ENCODE measurements at places on chromosomes 1 and 21.

DNA sequence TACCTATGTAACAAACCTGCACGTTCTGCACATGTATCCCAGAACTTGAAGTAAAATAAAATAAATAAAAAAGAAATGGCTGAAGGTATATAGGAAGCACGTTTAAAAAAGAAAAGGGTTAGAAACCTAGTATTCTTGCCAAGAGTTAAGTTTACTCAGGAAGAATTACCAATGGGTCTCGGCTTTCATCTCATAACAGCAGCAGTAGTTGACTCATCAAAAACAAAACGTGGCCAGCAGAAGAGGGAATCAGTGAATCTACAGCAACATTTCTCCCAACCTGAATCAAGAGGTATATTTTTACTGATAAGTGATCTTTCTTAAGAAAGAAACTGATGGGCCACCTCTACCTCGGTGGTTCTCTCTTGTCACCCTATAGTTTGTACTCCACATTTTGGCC lies 340.3 kb downstream of the BRINP2 start:
- no peak for DNase-seq

DNA sequence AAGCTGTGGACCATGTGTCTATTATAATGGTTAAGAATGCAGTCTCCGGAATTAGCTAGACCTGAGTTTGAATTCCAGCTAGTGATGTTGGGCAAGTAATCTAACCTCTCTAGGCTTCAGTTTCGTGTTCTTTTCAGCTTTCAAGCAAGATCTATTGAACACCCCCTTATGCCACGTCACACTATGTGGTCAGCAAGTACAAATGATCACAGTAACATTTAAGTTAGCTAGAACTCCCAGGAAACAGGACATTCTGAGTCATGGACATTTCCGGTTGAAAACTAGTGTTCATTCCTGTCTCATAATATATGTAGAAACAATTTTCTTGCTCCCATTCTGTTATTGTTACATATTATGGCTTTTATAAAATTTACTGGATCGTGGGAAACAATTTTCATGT lies 34.0 kb upstream of the NHLH2 start:
- no peak for DNase-seq

DNA sequence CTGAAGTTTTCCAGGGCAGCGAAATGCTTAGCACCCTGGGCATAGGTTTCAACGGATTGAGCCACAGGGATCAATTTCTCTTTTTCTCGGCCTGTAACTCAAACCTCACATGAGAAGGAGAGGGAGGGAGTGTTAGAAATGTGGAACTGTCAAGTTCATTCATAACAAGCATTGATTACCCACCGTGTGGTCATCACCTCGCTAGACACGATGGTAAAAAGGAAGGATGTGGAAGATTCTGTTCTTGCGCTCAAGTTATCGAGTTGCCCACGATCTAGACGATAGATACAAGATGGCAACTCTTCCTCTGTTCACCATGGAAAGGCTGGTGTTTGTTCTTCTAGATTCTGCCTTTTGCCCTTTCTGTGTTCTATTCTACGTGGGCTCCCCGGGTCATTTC lies 4.0 kb upstream of the RCAN3 start:
- DNase-seq: no peak

DNA sequence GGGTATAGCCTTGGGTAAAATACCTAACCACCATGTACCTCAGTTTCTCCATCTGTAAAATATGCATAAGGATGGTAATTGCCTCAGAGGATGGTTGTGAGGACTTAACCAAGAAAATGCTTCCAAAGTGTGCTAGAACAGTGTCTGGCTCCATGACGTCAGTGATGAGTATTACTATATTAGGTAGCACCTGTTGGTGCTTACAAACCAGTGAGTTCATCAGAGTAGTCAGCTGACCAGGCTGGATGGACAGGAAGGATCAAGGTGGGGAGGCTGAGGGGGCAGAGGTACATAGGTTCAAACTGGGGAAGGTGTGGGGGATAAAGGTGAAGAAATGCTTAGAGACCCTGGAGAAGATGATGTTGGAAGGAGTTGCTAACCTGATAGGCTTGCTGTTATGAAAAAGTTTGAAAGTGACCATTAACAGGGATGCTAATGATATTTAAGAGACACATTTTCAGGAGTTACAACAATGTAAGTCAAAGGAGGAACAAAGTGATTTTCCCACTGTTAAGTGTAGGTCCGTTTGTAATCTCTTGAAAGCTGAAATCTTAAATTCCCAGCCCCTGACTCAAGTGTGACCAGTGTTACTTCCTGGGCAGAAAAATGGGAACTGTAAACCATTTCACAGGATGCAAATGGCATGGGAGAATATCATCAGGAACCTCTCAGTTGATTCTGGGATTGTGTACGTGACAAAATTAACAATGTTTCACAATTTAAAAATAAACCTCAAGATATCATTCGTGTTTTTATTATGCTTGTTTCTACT lies 4.4 kb downstream of the NTPCR start:
- DNase-seq: no peak

DNA sequence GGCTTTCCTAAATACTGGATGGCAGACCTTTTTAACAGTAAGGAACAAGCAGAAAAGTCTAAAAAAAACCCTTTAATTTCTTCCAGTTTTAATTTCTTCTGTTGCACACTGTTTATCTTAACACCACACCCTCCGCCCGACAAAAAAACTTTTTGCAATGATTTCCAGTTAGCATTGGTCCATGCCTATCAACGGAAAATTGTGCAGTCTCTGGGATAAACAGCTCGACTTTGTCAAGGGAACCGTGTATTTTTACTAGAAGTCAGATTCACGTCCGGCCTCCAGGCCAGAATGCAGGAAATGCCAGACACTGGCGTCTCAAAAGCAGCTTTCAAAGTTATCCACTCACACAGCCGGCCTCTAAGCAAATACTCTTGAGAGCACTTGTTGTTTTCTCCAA lies 378 bp upstream of the NUP210L start:
- DNase-seq: no peak

GRCh38 chr1:110112656-110113055 lies 413 bp downstream of the UBL4B start:
- DNase-seq: no peak

- DNase-seq: no peak
Observed at GRCh38 chr1:69312055-69312732, 255.5 kb upstream of the LRRC7 start.

GRCh38 chr1:234745276-234745675 lies 135.3 kb upstream of the IRF2BP2 start:
- DNase-seq: no peak

- DNase-seq: no peak
Observed at GRCh38 chr1:1755426-1755825, 22.8 kb downstream of the NADK start.
